Type B pancreatic cell (in vitro differentiated cells): ENCODE measurements at places on chromosomes 6 and 20.

GRCh38 chr20:19996917-19997316 is 20.2 kb upstream of the NAA20 start:
- DNase-seq = no peak

DNA sequence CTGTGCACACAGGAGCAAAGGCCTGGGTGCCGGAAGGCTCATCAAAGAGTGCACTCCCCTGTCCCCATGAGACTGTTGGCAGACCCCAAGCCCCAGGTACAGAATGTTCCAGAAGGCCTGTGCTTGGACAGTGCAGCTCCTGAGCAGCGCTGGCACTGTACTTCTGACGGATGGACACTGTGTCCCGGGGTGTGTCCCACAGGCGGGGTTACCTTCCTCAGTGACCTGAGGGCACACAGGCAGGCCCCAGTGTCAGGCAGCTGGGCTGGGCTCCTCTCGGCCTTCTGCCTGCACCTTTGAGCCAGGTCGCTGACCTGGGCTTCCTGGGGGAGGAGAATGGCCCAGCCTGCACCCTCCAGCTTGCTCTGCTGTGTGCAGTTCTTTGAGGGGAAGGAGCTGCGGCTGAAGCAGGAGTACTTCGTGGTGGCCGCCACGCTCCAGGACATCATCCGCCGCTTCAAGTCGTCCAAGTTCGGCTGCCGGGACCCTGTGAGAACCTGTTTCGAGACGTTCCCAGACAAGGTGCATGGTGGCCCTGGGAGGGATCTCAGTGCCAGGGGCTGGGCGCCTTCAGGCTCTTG is 30.1 kb downstream of the PYGB start:
- no peak for DNase-seq

- no peak for DNase-seq
Observed at GRCh38 chr20:56993020-56993559, 273.4 kb downstream of the BMP7 start.

DNA sequence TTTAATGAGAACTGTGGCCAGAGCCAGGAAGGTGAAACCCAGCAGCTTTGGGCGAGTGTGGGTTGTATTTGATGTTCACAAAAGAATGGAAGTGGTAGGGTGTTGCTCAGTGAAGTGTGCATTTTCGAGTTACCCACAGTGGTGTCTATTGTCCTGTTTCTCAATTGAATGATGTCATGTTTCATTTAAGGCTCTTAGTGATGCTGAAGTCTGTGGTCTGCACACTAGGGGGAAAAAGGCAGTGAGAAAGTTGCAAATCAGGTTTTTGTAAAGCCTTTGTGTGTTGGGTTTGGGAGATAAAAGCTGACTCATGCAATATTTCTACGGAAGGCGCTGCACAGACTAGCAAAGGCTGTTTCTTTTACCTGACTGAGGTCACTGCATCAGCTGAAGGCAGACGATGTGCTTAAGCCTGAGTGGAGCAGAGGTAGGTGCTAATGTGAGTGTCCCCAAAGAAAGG is 121.1 kb downstream of the PLEKHG1 start:
- DNase-seq = no peak

GRCh38 chr20:54267483-54268003 is 59.7 kb downstream of the PFDN4 start:
- no peak for DNase-seq

GRCh38 chr6:6277413-6277812 is 43.0 kb downstream of the F13A1 start:
- no peak for DNase-seq

- DNase-seq = no peak
Observed at GRCh38 chr6:107331409-107332386, 127.7 kb downstream of the PDSS2 start.

DNA sequence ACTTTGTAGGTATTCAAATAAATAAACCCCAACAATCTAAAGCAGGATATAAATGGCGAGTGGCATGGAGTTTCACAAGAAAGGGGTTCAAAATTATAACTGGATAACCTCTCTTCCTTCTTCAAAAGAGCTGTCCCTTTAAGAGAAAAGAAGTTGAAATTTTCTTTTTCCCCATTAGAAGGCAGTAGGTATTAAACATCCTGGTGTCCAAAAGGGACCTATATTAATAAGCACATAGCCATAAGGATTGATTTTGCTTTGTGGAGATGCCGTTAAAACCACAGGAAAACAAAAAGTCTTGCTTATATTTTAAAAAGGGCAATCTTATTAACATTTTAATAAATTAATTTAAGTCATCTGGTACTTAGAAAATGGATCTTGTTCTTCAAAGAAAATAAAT is 76.5 kb downstream of the LYRM4 start:
- DNase-seq = no peak

- no peak for DNase-seq
Observed at GRCh38 chr6:43911354-43912115, 141.5 kb downstream of the VEGFA start.

- no peak for DNase-seq
Observed at GRCh38 chr6:130529569-130530149, 163.8 kb downstream of the TMEM200A start.

GRCh38 chr20:45087814-45088213 is 13.1 kb downstream of the KCNS1 start:
- no peak for DNase-seq

DNA sequence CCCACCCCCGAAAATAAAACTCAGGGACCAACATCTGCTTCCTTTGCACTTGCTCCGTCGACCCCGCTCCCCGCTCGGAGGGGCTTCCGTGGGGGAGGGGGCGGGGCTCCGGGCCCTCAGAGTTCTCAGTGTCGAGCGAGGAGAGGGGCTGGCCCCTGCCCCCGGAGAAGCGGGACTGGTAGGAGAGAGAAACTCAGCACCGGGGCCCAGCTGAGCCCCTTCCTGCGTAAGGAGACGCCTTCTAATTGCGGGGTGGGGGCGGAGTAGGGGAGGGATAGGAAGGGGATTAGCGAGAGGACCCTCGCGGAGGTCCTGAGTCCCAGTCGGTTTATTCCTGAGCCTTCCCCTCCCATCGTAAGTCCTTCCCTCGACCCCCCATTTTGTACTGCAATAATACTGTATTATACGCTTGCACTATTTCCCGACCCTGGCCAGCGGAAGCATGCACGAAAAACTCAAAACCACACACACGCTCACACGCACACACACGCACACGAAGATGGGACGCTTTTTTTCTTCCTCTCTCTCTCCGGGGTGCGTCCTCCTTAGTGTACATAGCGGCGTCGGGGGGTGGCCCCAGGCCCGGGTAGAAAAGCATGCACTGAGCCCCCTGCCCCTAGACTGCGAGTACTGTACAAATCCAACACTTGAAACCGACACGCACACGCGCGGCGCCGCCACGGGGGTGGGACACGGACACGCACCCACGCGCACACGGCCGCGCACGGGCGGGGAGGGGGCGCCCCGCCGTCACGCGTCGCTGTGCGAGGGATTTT is 22.1 kb upstream of the SLC22A7 start:
- DNase-seq = no peak

- DNase-seq = no peak
Observed at GRCh38 chr6:39314273-39314795, at the start of gene KCNK17. Gene KCNK17 (minus strand): TSS chr6:39314419. CDS start chr6:39314320, 99 bp downstream.

DNA sequence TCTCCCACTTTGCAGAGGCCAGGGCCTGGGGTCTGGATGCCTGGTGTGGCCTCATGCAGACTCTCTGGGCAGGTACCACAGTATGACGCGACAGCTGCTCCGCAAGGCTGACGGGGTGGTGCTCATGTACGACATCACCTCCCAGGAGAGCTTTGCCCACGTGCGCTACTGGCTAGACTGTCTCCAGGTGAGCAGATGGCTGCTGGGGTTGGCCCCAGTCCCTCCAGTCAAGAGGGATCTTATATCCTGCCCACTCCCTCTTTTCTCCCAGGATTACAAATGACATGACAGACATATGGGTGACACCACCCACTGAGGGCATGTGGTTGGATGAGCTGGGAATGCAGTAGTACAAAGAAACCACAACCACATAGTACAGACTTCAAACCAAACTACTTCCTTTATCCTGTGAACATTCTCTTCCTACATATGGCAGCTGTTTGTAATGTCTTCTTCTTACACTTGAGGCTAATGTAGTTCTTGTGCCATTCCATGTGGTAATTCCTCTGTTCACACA is 29.9 kb downstream of the RAB44 start:
- no peak for DNase-seq

DNA sequence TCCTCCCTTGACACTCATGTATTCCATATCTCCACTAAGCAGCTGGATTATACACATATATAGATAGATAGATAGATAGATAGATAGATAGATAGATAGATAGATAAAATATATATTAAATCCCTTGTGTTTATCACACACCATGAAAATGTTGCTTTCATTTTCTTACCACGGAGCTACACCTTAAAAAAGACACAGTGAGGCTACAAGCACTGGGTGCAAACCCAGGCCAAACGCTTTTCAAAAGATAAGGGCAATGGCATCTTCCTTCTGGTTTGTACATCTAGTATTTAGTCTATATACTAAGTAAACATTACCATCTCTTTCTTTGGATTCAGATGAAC is 377.1 kb downstream of the ESR1 start:
- no peak for DNase-seq

DNA sequence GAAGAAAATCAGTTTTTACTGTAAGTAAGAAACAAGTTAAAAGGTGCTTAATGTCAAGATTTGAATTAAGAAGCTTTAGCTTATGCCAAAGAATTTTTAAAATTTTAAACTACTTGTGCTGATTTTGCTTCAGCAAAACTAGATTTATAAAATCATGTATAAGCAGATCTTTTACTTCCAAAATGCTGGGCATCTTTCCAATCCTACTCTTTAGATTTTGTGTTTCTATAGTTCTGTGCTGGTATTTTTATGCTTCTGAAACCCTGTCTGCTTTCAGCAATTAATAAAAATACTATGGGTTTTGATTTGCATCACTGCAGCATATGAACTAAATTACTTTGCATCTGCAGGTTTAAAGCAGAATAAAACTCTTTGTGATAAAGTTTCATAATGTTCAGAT is 238.6 kb upstream of the RNF217 start:
- no peak for DNase-seq

DNA sequence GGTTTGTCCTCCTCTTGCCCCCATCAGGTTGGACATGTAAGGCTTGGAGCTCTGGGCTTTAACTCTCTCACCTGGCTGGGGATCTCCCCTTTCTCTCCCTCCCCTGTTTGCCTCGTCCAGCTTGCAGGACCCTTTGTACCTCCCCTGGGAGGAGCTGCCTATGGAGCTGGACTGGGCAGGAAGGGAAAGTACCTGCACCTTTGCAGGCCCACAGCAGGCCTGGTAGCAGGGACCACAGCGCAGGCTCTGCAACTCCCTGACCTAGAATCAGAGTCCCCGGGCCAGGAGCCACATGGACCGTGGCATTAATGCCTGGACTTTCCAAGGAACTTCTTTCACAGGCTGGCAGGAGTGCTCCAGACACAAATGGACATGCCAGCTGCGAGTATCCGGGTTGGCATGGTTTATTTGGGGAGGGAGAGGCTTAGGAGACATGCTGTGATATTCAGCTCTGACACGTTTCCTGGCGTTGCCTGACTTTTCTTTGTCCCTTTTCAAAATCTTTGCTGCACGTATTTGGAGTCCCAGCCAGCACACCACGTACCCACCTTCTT is 268.5 kb upstream of the EXOC2 start:
- DNase-seq = no peak

- DNase-seq = no peak
Observed at GRCh38 chr6:159836718-159837490, 36.8 kb downstream of the PNLDC1 start.

GRCh38 chr6:165755583-165755982 is 92.5 kb upstream of the PDE10A start:
- DNase-seq = no peak

DNA sequence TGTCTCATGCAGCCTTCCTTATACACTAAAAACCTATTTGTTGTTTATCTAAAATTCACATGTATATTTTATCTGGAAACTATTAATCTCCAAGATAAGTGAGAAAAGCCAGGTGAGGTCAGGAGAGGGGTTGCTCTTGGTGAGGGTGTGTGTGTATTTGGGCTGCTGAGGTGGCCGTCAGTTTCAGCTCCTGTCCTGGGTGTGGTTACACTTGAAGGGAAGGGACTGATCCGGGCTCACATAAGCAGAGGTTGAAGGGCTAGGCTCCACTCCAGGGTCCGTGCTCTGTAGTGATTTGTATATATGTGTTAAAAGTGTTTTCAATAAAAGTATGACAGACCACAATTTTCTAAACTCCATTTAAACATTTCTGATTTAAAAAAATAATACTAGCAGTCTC is 13.5 kb upstream of the SNAI1 start:
- no peak for DNase-seq

GRCh38 chr20:22583773-22584521 is 425 bp downstream of the FOXA2 start:
- no peak for DNase-seq

- no peak for DNase-seq
Observed at GRCh38 chr6:163707387-163708355, 293.2 kb downstream of the QKI start.

GRCh38 chr6:52304983-52305390 is 20.4 kb upstream of the MCM3 start:
- DNase-seq = no peak

GRCh38 chr6:155050311-155050710 is 55.2 kb downstream of the TIAM2 start:
- no peak for DNase-seq

GRCh38 chr6:130981409-130981808 is 81.6 kb downstream of the EPB41L2 start:
- DNase-seq = no peak

- no peak for DNase-seq
Observed at GRCh38 chr6:86856937-86857563, 80.3 kb upstream of the HTR1E start.

GRCh38 chr6:45555981-45556771 is 178.4 kb upstream of the SUPT3H start:
- no peak for DNase-seq

DNA sequence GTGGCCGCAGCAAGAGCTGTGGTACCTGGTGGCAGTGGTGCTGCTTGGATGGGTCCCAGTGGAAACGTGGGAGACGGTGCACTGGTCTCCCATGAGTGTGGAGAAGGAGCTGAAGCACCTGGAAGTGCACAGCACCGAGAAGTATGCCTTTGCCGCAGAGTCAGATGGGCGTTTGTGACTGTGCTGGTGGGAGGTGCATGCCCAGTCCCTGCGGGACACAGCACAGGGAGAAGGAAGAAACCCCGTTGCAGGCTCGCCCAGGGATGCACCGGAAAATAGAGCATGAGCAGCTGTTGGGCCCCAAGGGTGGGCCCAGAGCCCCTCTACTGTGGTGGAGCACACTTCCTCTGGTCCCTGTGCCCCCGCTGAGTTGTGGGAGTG is 19.3 kb upstream of the RGS17 start:
- no peak for DNase-seq

GRCh38 chr6:55666037-55666436 is 87.0 kb upstream of the HMGCLL1 start:
- no peak for DNase-seq

DNA sequence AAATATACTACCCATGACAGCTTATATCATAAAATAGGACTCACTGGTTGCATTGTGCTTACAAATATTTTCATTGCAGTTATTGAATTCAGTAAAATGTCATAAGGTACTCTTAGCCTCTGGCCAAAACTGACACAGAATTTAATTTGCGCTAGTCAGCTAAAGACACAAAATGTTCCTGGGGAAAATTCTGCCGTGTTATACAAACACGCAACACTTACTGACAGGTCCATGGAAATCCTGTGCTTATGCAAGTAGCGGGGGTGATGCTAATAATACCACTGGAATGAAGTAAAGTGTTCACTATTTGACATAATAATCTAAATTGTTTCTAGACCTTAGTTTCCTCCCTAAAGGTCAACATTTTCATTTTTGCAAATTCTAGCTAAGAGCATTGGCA is 354.4 kb upstream of the RSPO3 start:
- DNase-seq = no peak
